Activated CD4-positive, CD25-positive, alpha-beta regulatory T cell (primary cell): ENCODE measurements at places on chromosomes 12 and 14.

- no peak for DNase-seq
These were observed 109.7 kb downstream of the CRADD start for GRCh38 chr12:93786656-93787397.

GRCh38 chr14:104980611-104981531, 2.7 kb upstream of the AHNAK2 start:
- no peak for DNase-seq

- DNase-seq: peak; percentile 34
These were observed 14.1 kb upstream of the TMEM119 start for GRCh38 chr12:108611884-108612415.

DNA sequence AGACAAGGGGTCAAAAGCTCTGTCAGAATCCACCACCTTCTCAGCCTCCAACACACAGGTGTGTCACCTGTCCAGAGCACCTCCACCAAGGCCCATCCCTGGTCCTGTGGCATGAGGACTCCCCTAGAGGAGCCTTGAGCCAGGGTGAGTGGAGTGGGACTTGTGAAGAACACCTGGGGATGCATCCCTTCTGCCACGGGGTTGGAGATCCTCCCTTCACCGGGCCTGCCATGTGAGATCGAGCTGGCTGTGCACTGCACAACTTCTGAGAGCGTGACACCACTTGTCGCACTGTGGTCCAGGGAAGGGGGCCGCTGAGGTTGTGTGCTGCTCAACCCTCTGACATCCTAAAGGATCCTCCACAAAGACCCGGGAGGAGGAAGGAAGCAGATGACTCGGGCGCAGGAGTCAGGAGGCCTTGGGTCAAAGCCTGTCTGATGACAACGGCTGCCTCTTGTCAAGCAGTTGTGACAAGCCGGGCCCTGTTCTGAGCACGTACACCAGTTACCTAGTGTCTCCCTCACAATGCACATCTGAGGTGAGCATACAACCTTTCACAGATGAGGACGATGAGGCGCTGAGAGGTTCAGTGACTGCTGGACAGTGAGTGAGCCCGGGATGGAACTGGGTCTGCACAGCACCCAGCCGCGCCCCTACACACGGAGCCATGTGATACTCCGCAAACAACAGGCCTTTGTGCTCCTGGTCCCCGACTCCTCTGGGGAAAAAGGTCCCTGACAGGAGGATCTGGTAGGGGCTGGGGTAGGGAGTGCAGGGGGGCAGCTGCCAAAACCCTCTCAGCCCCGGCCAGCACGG, 35.6 kb downstream of the CHGA start:
- no peak for DNase-seq

DNA sequence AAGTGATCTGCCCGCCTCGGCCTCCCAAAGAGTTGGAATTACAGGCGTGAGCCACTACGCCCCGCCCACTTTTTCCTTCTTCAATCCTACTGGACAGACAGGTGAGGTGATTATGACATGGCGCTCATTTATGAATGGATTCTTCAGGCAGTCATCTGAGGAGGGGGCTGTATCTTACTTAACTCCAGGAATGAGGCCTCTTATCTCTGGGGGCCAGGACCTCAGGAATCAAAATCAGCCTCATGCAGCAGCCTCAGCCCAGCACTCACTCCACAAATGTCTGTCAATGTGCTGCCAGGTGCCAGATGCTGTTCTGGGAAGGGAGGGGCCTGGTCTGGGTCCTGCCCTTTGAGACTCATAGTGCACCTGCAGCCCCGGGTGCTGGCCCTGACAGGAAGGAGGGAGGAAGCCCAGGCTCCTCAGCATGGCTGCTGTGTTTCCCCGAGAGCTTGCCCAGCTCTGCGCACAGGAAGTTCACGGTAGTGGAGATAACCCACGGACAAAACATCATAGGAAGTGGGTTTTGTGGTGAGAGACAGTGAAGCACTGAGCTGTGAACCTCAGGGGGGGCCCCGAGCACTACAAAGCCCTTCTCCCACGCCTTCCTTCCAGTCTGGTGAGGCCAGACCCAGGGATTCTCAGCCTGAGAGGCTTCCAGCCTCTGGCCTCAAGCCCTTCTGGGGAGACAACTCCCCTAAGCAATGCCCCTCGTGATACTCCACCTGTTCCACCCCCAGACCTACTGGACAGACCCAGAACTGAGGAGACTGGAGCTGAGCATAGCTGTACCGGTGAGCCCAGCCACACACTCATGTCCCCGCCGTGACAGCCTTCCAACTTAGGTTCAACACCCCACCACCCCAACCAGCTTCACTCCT, 22.3 kb downstream of the GALNT6 start:
- DNase-seq: peak; percentile 53

DNA sequence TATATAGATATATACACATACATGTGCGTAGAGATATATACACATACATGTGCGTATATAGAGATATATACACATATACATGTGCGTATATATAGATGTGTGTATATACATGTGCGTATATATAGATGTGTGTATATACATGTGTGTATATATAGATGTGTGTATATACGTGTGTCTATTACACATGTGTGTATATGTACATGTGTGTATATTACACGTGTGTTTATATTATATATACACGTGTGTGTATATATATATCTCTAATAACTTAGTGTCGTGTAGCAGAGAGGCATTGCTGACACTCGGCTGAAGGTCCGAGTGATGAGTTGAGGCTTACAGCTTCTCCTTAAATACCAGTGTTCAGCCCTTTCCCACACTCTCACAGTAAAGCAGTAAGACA, 133.7 kb downstream of the GLT1D1 start:
- DNase-seq: no peak

DNA sequence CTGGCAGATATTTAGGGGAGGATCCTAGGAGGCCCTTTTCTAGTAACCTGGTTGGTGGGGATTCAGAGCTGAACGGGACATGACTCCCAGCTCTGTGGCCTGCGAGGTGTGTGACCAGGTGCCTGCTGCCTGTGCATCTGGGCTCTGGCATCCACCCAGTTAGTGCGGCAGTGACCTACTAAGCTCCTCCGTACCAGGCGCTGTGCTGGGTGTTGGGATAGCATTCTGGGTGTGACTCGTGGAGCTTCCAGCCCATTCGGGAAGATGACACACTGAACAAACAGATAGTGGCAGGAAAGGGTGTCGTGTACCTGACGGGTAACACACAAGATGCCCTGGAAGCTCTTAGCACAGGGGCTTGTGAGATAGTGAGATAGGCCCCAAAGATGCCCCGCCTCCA, 80.9 kb downstream of the ACACB start:
- no peak for DNase-seq

- no peak for DNase-seq
These were observed 60.6 kb downstream of the SLC25A47 start for GRCh38 chr14:100383727-100384158.

DNA sequence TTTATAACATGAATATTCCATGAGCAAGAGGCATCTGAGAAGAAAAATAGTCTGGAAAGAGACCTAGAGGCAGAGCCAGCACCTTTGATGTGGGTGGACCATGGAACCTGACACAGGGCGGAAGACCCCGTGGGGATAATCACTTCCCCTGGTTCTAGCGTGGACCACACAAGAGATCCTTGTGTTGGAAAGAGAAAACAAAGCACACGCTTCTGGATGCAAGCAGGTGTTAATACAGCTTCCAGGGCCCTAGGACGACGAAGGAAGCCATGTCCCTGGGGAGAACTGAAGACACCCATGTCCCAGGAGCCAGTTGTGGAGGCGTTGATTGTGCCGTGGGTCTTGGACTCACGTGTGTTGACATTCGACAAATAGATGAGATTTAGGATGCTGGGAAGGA, 102.9 kb downstream of the ADGRD1 start:
- DNase-seq: no peak

DNA sequence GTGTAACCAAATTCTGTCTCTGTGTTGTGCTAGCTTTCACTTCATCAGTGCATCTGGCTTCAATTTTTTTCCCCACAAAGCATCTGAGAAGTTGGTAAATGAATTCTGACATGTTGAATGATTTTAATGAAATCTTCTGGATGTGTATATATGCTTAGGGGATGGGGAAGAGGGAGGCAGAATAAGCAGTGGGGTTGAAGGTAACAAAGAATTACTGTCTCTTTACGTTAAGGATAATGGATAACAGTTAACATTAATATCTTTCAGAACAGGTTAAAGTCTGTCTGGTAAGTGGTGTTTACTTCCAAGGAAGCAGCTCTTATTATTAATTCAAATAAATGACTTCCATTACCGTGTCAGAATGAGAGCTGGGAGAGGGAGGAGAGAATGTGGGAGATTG, 261.7 kb downstream of the ERC1 start:
- DNase-seq: no peak

DNA sequence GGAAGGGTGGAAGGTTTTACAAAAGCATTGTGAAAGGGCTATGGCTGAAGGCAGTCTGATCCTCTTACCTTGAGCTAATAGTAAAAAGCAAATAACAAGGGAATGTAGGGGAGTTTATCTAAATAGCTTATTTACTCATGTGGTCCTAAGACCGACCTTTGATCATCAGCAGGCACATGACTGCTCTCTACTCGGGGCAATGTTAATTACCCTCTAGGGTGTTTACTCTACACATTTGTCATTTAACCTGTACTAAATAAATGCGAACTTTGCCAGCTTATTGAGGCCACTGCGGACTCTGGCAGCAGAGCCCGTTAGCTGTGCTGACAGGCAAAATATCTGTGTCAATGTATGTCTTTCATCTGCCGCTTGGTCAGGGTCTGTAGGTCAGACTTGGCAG, 768.3 kb upstream of the ATXN7L3B start:
- no peak for DNase-seq

DNA sequence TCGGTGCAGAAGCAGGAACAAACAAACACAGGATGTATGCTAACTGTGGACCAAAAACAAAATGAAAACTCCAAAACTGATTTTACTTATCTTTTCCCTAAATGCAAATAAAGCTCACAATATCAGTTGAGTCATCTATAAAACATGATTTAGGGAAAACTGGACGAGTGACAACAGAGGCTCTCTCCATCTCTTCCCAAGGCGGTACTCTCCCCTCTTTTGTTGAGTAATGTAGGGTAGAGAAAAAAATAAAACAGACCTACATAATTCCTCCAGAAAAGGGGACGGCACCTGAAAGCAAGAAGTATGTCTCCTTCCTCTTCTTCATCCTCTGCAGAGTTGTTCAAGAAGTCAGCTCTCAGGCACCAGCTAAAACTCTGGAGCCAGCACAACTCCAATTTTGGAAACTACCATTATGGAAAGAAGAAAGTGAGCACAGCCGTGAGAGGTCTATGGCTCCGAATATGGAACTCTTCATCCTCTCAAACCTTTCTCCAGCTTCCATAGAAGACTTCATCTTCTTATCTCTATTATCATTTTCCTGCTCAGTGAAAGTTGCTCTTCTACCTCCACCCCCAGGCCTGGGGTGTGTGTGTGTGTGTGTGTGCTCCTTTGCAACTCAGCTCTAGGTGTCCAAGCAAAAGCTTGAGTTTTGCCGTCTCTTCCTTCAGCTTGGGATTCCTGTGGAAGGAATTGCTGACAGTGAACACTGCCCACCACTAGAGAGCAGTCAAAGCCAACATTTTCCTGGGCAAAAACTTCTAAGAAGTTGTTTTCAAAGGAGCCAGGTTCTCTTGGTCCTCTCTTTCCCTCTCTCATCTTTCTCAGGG, 155.4 kb downstream of the DIO2 start:
- no peak for DNase-seq

GRCh38 chr14:36362648-36363047, 42.2 kb upstream of the MBIP start:
- no peak for DNase-seq

DNA sequence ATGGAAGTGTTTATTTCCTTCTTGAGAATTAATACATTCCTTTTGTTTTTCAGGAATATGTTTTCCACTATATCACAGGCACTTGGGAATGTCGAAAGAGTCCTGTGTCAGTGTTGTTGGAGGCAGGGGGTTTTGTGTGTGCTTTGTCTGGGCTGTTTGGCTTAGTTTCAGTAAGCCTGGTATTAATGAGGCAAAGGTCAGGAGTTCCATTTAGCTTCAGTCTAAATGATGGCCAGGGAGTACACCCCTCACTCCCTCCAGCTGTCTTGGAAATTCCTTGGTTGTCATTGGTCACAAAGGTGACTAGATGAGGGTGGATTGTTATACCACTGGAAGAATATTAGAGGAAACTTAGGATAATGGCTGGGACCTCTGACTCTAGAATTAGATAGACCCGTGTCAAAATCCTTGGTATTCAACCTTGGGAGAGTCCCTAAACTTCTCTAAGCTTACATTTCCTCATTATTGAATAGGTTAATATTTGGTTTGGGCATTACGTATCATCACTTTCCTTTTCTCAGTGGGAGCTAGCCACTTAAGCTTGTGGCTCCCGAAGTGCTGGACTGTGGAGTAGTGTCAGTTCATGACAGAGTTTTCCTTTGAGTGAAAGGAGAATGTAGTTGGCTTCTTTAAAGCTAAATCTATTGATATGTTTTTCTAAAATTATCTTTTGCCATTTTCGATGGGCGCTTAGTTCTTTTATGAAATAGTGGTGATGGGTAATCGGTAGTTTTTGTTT, 5.2 kb downstream of the FRS2 start:
- no peak for DNase-seq

DNA sequence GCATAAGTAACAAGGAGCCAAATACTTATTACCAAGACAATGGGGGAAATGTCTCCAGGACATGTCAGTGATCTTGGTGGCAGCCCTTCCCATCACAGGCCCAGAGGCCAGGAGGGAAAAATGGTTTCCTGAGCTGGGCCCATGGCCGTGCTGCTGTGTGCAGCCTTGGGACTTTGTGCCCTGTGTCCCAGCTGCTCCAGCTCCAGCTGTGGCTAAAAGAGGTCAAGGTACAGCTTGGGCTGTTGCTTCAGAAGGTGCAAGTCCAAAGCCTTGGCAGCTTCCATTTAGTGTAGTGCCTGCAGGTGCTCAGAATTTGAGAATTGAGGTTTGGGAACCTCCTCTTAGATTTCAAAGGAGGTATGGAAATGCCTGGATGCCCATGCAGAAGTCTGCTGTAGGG, 212.3 kb upstream of the DCN start:
- DNase-seq: no peak

DNA sequence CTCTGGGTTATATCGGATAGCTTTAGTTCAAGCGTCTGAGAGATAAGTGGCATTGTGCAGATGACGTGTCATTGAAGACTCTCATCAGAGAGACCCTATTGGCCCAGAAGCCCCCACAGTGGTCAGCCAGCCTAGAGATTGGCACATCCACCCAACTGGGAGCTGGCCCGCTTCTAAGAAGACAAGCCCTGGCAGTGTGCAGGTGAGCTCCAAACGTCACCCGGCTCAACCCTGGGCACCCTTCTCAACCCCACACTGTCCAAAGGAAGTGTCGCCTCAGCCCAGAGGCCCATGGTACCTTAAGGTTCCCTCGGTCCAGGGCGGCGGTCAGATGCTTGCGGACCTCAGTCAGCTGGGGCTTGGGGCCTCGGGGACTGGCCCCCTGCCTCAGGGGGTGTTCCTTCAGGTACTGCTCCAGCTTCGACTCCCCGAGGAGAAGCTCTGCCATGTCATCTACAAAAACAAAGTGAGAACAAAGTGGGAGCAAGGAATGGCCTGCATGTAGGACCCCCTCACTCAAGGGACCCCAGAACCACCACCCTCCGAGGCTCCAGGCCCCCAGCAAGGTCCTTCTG, 30.3 kb downstream of the TTC7B start:
- no peak for DNase-seq
